ENCODE measurements at places on chromosomes 12 and 14. TPM values are rescaled to one million over a fixed set of nuclear protein-coding genes. Genes with fewer than 3 reads are reported as not detected.

DNA sequence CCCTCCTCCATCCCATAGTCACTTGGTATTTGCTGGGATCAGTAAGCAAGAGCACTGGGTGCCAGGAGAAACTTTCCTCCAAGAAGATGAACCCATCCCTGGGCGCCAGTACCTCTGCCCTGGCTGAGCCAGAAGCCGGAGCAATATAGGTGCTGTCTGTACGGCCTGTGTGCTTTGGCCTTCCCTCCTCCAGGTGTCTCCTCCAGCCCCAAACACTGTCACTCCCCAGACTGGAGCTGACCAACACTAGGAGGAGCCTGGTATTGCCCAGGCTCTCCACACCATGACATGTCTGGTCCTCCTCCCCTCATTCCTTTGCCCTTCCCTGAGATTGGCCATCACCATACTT lies 4.9 kb downstream of the GSTZ1 start:
- DNase-seq = no peak
- H3K36me3 ChIP-seq = no peaks in the 10 kb centered on the region
- no peaks in the 10 kb centered on the region for H3K27me3 ChIP-seq
- peaks cover 7% of the 10 kb centered on the region for H3K4me1 ChIP-seq
- H3K27ac ChIP-seq = no peak overlapping the region

- H3K27ac ChIP-seq = no peak overlapping the region
- H3K36me3 ChIP-seq = peaks cover 5% of the 10 kb centered on the region
- DNase-seq = no peak
- no peaks in the 10 kb centered on the region for H3K27me3 ChIP-seq
These were observed 91.5 kb downstream of the ESR2 start for GRCh38 chr14:64202716-64203115.

GRCh38 chr12:129496226-129496625 lies 407.6 kb downstream of the TMEM132D start:
- no peaks in the 10 kb centered on the region for H3K4me1 ChIP-seq
- H3K27me3 ChIP-seq = no peaks in the 10 kb centered on the region
- no peak for DNase-seq
- H3K27ac ChIP-seq = no peak overlapping the region
- H3K36me3 ChIP-seq = no peaks in the 10 kb centered on the region

- no peak for DNase-seq
- no peak overlapping the region for H3K27ac ChIP-seq
These were observed 39.6 kb downstream of the BICD1 start for GRCh38 chr12:32146074-32146873.

- no peak overlapping the region for H3K4me3 ChIP-seq
- no peaks in the 10 kb centered on the region for H3K36me3 ChIP-seq
- H3K27me3 ChIP-seq = no peaks in the 10 kb centered on the region
- no peak overlapping the region for H3K27ac ChIP-seq
These were observed 59.0 kb upstream of the CAPRIN2 start for GRCh38 chr12:30813525-30814294.

GRCh38 chr12:2286047-2286446 lies 233.3 kb downstream of the CACNA1C start:
- H3K27me3 ChIP-seq = no peaks in the 10 kb centered on the region
- DNase-seq = no peak
- H3K36me3 ChIP-seq = no peaks in the 10 kb centered on the region
- H3K4me1 ChIP-seq = peaks cover 72% of the 10 kb centered on the region
- peak overlapping the region; percentile 82 for H3K27ac ChIP-seq

EXOC5 gene
- 51.8 TPM for total RNA-seq

DNA sequence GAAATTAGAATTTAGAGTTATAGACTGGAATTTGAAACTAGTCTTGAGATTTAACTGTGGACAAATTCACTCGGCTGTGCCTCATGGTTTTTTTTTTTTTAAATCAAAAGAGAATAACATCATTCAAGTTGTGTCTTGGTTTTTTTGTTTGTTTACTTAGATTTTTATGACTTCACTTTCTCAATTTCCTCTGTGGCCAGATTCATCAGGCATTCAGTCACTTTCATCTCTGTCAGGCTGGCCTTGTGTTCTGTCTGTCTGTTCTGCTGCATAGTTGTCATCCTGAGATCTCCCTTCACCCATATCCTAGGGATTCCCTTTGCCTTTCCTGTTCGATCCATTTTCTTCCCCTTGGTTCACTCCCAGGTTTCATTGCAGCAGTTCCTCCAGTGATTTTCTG lies 10.0 kb downstream of the MARK3 start:
- H3K36me3 ChIP-seq = no peaks in the 10 kb centered on the region
- H3K27me3 ChIP-seq = no peaks in the 10 kb centered on the region
- no peak for DNase-seq
- no peak overlapping the region for H3K27ac ChIP-seq
- H3K4me1 ChIP-seq = peaks cover 86% of the 10 kb centered on the region
- H3K4me3 ChIP-seq = no peak overlapping the region

DNA sequence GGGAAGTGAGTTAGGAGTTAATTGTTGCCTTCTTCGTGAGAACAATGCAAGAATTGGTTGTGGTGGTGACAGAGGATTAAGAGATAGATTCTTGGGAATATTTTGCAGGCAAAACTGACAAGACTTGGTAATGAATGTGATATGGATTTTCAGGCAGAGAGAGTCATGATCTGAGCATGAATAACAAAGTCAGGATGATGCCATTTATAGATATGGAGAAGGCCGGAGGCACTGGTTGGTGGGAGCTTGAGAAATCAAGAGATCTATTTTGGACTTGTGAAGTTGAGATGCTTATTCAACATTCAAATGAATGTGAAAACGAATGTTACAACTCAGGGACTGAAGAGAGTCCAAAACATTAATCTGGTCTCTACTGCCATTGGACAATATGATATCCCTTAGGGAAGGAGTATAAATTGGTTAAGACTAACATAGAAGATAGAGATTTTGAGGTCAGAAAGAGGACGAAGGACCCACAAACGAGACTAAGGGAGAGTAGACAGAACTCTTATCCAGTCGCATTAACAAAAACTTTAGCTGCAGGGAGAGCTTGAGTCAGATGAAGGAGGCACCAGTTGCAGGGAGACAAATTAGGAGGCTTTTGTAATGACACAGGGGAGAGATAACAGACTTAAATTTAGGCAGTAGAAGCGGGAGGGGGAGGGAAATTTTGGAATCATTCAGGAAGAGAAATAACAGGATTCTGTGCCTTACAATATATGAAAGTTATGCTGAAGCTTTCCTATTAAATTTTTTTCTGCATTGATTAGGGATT lies 1090.6 kb downstream of the GALC start:
- DNase-seq = peak; percentile 59
- H3K4me3 ChIP-seq = no peak overlapping the region
- no peaks in the 10 kb centered on the region for H3K27me3 ChIP-seq

DNA sequence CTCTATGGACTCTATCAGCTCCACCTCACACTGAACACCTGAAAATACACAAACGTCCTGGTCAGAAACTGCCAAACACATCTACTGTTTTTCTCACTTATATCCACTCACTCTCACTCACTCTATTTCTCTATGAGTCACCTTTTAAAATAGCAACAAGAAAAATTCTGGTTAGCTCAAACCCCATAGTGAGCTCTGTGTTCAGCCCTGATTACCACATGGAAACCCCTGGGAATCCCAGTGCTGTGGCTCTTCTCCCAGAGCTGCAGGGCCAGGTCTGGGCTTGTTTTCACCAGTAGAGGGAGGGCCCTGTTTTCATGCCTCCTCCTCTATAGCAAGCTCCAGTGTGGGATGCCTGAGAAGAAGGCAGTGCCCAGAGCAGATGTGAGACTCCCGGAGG lies 1126.1 kb downstream of the TMEM121 start:
- no peak overlapping the region for H3K4me3 ChIP-seq
- H3K36me3 ChIP-seq = no peaks in the 10 kb centered on the region
- no peak overlapping the region for H3K27ac ChIP-seq
- no peak for DNase-seq
- H3K4me1 ChIP-seq = no peaks in the 10 kb centered on the region
- no peaks in the 10 kb centered on the region for H3K27me3 ChIP-seq

POTEM gene
- not detected for total RNA-seq

LBHD2 gene
- not detected for total RNA-seq

DNA sequence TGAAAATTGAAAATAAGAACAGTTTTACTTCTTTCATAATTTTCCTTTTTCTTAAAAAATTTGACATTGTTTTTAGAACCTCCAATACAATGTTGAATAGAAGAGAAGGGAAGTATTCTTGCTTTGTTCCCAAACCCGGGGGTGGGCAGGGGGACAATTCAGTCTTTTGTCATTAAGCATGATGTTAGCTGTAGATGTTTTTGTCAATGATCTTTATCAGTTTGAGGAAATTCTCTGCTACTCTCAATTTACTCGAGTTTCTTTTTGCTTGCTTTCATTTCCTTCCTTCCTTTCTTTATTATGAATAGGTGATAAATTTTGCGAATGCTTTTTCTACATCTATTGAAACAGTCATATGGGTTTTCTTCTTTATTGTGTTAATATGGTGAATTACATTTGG lies 183.2 kb upstream of the FRMD6 start:
- H3K27me3 ChIP-seq = no peaks in the 10 kb centered on the region
- DNase-seq = no peak
- no peaks in the 10 kb centered on the region for H3K4me1 ChIP-seq
- H3K36me3 ChIP-seq = no peaks in the 10 kb centered on the region
- no peak overlapping the region for H3K27ac ChIP-seq
- H3K4me3 ChIP-seq = no peak overlapping the region

OAS1 gene
- 14.1 TPM for total RNA-seq

DNA sequence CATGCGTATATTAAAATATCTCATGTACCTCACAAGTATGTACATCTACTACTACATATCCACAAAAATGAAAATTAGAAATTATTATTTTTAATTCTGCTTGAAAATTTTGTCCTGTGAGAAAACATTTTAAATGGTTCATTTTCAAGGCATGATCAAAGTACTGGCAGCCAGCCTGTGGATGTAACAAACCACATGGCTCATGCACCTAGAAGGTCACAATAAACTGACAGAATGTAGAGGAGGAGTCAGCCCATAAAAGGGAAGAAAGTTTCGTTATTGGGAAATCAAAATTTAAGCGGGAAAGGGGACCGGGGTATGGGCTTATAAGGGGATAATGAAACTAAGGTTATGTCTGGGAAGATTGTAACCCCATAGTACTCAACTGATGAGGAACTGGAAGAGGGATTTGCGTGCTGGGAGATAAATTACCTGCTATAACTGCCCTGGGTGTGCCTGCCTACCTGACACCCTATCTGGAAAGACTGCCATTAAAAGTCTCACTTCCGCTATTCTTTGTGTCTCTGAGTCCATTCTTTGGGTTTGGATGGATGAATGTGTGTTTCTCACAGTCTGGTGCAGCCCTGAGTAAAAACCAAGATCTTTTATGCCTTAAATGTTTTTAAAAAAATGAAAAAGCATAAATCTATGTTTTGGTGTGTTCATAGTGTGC lies 62.2 kb upstream of the PCED1B start:
- DNase-seq = no peak
- H3K27ac ChIP-seq = no peak overlapping the region
- no peaks in the 10 kb centered on the region for H3K36me3 ChIP-seq

DNA sequence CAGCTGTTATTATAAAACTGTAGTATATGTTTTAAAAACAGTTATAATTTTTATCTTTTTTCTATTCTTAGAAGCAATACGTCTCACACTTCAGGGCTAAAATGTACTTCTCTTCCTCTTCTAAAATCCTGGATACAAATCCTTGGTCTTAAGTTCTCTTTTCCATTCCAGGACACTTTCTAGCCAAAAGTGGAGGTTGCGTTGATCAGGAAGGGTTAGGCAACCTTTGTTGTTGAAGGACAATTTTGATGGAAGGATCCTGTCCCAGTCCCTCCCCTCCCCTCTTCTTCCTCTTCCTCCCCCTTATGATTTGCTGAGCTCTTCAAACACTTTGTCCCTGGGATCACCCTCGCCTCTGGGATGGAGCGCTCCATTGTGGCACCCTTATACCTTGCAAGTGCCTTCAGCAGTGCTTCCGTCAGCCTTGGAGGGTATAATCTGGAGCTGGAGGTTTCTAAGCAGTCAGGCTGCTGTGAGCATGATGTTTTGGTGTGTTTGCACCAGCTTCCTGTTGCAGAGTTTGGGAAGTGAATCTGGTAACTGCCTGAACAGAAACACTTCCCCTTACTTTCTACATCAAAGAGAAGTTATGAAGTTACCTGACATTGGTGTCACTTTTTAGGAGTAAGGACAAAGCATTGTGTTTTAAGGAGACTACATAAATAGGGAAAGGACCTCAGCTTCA lies 87.4 kb upstream of the SLC38A2 start:
- DNase-seq = peak; percentile 42
- no peaks in the 10 kb centered on the region for H3K36me3 ChIP-seq
- peaks cover 60% of the 10 kb centered on the region for H3K4me1 ChIP-seq
- H3K27me3 ChIP-seq = no peaks in the 10 kb centered on the region
- H3K27ac ChIP-seq = no peak overlapping the region

OR6C2 gene
- total RNA-seq = not detected

GRCh38 chr14:91946622-91947474 lies 646 bp downstream of the FBLN5 start:
- no peaks in the 10 kb centered on the region for H3K27me3 ChIP-seq
- H3K4me1 ChIP-seq = peaks cover 11% of the 10 kb centered on the region
- peak overlapping the region; percentile 63 for H3K4me3 ChIP-seq
- no peaks in the 10 kb centered on the region for H3K36me3 ChIP-seq
- H3K27ac ChIP-seq = peak overlapping the region; percentile 74

FGD6 gene
- 11.6 TPM for total RNA-seq

CHGA gene
- total RNA-seq = 455 TPM

- H3K27me3 ChIP-seq = no peaks in the 10 kb centered on the region
- H3K27ac ChIP-seq = no peak overlapping the region
- no peak for DNase-seq
These were observed 51.6 kb downstream of the FAM186A start for GRCh38 chr12:50344775-50345174.

DNA sequence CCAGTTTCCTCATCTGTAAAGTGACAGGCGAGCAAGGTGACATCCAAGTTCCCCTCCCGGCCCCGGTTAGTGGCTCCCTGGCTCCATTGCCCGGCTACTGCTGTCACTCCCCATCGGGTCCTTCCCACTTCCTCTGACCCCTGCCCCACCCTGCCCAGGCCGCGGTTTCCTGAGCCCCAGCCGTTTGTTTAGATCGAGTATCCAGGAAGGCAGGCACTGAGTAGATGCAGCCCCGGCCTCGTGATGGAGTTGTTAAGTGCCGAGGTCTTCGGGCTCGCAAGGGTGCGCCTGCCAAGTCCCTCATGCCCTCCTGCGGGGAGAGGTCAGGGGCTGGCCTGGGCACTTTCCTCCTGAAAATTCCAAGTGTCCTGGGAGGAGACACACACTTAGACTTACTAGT lies 55.4 kb downstream of the TEAD4 start:
- no peaks in the 10 kb centered on the region for H3K27me3 ChIP-seq
- H3K27ac ChIP-seq = no peak overlapping the region
- H3K4me1 ChIP-seq = no peaks in the 10 kb centered on the region
- no peak overlapping the region for H3K4me3 ChIP-seq
- peaks cover 15% of the 10 kb centered on the region for H3K36me3 ChIP-seq

GRCh38 chr14:102557434-102558226 lies 34.8 kb upstream of the RCOR1 start:
- no peaks in the 10 kb centered on the region for H3K27me3 ChIP-seq
- no peak for DNase-seq
- no peak overlapping the region for H3K4me3 ChIP-seq
- no peak overlapping the region for H3K27ac ChIP-seq

PPHLN1 gene
- 99.5 TPM for total RNA-seq

DNA sequence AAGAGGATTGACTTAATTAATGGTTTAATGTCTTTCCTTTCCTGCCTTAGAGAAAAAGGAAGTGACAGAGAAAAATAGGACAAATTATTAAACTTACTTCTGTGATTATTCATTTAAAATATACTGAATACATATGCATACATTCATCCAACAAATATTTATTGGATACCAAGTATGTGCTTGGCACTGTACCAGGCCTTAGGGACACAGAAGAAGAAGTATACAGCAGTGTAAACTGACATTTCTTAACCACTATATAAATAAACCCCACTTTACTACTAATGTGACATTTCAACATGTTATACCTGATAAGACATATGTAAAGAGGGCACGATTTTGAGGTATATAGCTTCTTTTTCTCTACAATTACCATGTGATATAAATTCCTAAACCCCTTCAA lies 53.6 kb downstream of the ERO1A start:
- H3K27ac ChIP-seq = no peak overlapping the region
- no peaks in the 10 kb centered on the region for H3K27me3 ChIP-seq
- H3K4me1 ChIP-seq = no peaks in the 10 kb centered on the region

All from stomach (tissue), 19 donors.